ENCODE measurements at places on chromosomes 12 and 14.

GRCh38 chr14:74190927-74191575, 48.2 kb upstream of the VSX2 start:
- no peak for DNase-seq

DNA sequence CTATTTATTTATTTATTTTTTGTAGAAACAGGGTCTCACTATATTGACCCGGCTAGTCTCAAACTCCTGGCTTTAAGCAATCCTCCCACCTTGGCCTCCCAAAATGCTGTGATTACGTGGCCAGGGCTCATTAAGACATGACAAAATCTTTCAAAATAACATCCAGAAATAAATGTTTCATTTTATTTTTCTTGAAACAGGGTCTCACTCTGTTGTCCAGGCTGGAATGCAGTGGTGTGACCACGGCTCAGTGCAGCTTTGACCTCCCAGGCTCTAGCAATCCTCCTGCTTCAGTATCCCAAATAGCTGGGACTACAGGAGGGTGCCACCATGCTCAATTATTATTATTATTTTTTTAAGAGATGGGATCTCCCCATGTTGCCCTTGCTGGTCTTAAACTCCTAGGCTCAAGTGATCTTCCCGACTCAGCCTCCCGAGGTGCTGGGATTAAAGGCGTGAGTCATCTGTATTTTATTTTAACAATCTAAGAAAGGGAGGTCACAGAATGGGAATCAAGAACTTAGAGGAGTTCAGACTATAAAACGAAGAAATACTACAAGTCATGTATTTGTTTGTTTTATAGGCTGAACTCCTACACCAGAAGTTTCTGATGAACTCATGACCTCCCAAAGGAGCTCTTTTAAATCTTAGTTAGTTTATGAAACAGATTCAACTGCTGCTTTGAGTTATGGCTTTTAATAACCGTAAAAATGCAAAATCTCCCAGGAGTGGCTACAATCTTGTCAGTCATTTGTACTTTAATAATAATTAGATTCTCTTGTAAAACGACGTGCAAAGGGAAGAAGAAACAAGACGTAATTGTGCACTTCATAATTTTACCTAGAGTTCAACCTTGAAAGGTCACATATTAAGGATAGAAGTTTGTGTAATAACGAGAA, 2.1 kb upstream of the TMEM263 start:
- DNase-seq = no peak

DNA sequence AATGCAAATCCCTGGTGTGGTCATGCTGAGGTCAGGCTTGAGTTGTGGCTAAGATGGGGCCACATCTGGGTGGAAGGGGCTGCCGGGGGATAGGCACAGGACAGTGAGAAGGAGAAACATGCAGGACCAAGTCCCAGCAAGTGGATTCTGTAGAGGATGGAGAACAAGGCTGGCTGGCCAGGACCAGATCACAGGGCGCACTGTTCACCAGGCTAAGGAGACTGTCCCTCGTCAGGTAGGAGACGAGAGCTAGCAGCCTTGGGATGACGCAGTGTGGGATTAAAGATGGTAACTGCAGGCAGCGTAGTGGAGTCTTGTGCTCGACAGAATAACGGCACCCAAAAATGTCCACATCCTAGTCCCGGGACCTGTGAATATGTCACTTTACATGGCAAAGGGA, 336.1 kb downstream of the BCL11B start:
- DNase-seq = no peak

DNA sequence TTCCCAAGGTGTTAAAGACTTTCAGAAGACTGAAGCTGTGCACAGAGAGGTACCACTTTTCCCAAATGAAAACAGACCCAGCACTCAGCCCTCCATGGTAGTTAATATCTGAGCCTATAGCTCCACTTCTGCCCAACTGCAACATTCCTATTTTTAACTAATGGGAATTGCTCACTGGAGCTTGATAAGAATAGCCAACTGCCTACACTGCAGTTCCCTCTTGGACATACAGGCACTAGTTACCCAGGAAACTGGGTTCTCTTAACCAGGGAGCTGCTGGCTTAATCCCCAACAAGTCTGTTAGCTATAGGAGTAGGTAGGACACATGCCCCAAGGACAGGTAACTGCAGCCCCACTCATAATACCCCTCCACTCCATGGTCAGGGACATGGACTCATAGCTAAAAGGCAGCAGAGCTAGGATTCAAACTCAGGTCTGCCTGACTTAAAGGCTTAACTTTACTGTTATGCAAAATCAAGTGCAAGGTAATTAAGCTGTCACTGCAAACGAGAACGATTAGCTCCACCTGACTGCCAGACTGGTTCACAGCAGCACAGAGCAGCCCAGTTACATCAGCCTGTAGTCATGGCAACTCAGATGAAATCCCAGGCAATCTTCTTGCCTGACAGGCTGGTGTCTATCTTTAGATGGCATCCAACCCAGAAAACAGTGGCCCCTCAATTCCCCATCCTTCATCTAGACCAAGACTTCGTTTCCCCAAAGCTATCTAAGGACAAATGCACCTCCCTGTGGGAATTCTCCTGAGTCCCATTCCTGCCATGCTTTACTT, 77.1 kb upstream of the ACTN1 start:
- DNase-seq = no peak

DNA sequence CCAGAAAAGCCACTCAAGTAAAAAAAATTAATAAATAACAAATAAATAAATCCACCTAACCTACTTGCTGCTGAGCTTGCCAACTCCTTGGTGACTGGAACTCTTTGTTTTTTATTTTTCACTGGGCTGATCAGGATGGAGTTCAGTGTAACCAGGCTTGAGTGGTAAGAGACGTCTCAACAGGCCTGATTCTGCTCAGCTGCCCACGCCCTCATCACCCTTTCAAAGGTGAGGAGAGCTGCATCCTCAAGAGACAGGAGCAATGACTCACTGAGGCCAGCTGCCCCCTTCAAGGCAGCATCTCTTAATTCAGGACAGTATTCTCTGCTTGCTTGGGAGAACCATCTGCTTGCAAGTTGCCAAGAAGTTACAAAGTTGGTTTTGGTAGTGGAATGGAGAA, 111.9 kb upstream of the CPM start:
- DNase-seq = no peak

DNA sequence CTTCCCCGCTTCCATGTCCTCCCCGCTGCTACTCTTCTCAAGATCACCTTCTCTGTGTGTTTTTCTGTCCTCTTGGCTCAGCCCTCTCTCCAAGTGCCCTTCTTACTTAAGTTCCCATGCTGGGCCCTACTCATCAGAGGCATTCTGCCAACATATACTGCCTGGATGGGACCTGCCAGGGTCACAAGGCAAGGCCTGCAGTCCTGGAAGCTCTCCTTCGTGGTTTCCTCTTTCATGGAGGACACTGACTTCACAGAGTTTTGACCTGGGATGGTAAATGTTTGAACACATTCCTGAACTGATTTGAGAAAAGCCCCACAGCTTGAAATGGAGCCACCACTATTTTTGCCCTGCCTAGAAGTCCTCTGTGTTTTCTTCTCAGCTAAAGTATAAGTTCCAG, 140.9 kb downstream of the TMEM30B start:
- no peak for DNase-seq

- no peak for DNase-seq
Measured at GRCh38 chr12:85422762-85423161, 142.7 kb downstream of the ALX1 start.

DNA sequence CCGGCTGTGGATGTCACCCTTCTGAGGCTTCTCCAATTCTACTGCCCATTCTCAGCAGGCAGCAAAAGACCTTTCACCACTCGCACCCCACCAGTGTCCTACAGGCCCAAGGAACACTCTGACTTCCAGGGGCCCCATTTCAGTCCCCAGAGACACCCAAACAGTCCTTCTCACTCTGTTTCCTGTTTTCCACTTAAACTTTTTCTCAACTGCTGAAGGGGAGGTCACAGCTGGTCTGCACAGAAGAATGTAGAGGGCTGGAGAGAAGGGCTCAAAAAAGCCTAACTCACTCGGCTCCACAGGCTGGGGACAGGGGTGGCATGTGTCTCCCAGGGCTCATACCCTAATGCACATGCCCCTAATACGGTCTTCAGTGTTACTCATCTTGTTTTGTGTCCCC, 4.2 kb upstream of the DTX1 start:
- DNase-seq = no peak

DNA sequence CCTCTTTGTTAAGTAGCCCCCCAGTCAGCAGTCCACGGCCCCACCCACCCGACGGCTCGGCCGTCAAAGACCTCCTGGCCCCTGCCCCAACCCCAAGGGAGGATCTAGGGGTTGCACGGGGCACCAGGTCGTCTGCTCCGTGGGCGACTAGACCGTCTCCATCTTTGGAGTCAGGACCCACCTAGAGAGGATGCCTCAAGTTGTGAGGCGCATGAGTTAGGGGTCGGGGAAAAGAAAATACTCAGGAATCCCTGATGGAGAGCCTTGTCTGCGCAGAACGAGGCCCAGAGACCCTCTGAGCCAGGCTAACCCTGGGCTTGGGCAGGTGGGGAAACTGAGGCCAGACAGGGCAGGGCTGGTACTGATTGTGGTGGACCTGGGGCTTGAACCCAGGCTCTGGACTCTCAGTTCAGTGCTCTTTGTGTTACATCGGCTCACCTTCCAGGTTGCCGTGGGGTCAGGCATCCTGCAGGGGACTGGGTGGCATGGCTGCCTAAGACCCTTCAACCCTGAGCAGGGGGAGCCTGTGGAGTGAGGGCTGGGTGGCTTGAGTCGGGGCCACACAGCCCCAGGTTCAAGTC, 839 bp downstream of the OTUB2 start:
- no peak for DNase-seq

GRCh38 chr12:111544032-111544431, 55.1 kb downstream of the ATXN2 start:
- no peak for DNase-seq

DNA sequence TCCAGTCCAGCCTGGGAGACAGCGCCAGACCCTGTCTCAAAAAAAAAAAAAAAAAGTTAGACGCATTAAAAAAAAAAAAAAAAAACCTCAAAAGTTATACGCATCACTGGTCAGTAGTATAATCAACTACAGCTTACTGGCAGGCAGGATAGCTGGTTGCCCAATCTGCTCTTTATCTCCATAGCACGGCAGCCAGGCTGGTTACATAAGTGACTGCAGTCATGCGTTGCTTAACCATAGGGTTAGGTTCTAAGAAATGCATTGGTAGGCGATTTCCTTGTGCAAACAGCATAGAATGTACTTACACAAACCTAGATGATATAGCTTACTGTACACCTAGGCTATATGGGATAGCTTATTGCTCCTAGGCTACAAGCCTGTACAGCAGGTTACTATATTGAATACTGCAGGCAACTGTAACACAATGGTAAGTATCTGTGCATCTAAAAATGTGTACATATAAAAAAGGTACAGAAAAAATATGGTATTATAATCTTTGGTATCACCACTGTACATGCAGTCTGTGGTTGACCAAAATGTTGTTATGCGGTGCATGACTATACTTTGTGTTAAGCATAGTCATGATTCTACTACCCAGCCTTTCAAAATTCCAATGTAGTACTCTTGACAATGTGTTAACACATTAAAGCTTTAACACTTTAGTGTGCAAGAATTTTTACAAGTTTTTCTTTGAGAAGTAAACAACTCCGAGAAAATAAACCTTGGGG, 8.1 kb downstream of the L2HGDH start:
- DNase-seq = no peak

DNA sequence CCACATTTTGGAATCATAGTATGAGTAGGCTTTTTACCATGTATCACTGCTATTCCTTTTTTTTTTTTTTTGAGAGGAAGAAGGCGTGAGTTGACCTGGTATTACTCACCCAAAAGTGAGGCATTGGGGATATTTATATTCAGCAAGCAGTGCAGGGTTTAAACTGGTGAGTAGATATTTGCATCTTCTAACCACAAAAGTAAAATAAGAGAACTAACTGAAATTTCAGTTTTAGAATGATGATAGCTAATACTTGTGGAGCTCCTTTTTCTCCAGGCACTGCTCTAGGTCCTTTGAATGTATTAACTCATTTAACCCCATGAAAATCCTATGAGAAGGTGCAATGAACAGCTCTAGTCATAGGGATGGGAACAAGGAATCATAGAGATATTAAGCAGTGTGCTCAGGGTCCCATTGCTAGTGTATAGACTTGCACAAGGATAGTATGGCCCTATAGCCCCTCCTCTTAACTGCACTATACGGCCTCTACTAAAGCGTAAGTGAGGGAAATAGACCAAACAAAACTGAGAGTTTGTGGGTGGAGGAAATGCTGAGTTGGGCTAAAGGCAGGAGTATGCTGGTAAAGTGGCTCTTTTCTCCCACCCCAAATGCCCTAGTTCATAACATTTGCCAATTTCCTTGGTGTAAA, 104.3 kb upstream of the MAX start:
- no peak for DNase-seq

- DNase-seq = no peak
Measured at GRCh38 chr14:103537175-103537990, 8.4 kb downstream of the TRMT61A start.

GRCh38 chr14:35669782-35670181, 135.8 kb downstream of the INSM2 start:
- DNase-seq = no peak

- no peak for DNase-seq
Measured at GRCh38 chr12:116319233-116319897, 41.9 kb upstream of the MED13L start.

DNA sequence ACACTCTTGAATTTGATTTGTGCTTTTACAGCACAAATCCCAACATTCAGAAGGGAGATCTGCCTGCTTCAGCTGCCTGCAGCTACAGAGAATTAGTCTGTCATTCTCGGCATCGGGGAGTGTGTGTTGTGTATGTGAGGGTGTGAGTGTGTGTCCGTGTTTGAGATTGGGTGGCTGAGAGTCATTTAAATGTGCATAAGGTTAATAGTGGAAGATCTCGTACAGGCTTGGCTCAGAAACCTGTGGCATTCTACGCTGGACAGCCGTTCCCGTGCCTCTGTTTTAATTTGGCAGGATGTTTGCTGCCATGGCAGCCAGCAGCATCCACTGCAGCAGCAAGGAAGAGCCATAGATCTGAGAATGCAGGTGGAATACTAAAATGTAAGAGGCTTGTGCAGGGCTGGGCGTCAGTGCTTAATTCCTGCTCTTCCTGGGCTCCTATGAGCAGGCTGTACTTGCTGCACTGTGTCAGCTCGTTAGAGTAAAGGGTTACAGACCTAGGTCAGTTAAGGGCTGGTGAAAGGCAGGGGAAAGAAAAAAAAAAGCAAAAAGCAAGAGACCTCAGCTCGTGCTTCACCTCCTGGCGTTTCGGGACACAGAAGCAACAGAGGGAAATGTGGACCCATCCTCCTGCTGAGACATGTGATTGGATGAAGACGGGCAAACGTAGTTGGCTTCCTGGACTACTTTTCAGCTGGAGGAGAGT, 205.4 kb downstream of the NAV3 start:
- DNase-seq = no peak

DNA sequence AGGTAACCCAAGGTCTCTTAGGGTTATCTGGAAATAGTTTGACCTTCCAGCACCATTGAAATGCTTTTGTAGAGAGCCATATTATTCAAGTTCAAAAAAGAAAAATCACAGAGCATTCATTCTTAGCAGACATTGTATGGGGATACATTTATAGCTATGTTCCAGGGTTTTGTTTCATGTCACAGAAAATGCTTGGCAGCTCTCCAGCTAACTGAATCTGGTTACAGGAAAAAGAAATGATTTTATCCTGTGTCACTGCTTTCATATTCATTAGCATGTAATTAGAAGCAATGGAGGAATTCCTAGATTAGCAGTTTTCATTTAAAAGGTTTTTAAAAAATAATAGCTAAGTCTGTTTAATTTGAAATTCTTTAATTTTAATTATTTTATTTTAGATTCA, 78.9 kb downstream of the SNAPC1 start:
- peak; percentile 44 for DNase-seq
